ENCODE measurements at places on chromosomes 7 and 10.

DNA sequence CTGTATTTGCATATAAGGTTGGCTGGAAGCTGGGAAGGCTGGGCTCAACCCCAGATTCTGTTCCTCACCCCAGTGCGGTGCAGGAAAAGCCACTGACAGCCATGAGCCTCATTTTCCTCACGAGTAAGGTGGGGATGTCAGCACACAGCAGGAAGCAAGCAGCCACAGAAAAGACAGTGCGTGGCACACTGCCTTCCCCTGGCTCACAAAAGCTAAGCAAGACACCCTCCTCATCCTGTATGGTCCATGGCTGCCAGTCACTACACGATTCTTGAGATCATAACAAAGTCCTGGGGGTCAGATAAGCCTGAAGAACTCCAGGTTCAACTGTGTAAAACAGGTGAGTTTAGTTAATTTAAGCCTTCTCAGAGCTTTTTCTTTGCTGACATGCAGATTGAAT lies 28.9 kb upstream of the DDC start:
- DNase-seq, result no peak

- no peak for DNase-seq
Observed at GRCh38 chr10:1293636-1294435, 237.7 kb downstream of the WDR37 start.

- DNase-seq, result no peak
Observed at GRCh38 chr7:32257621-32258020, 187.4 kb upstream of the PDE1C start.

DNA sequence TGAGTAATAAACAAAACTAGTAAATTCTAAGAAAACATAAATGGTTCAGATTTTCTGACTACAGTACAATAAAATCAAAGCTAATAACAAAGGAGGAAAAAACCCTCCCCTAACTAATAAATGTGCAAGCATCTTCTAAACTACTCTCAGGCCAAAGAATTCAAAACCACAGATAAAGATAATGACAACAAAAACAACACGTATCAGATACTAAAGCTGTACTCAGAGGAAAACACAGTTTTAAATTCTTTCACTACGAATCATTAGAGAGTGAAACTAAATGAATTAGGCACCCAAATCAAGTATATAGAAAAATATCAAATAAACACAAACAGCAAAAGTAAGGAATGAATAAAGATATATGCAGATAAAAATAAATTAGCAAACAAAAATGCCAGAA lies 200.9 kb downstream of the TEX36 start:
- DNase-seq, result no peak

- no peak for DNase-seq
Observed at GRCh38 chr7:56083150-56083785, 9.5 kb downstream of the PHKG1 start.

GRCh38 chr10:27558612-27559020 lies 54.5 kb downstream of the RAB18 start:
- no peak for DNase-seq

- no peak for DNase-seq
Observed at GRCh38 chr7:31023877-31024276, 28.2 kb upstream of the ADCYAP1R1 start.

DNA sequence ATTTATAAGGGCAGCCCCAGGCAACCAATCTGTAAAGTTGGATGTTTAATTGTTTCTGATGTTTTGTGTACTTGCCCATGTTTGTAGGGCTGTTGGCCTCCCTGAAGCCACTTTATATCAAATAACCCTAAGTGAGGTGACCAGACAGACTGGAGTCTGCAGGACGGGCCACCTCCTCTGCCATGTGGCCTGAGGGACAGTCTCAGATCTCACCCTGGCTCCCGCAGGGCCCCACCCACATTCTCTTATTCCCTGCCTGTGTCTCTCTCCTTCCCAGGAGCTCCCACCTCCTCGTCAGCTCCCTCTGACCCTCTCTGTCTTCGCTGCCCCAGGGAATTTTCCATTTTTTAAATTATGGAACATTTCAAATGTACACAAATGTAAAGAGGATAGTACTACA lies 9.5 kb upstream of the C10orf71 start:
- DNase-seq, result no peak

DNA sequence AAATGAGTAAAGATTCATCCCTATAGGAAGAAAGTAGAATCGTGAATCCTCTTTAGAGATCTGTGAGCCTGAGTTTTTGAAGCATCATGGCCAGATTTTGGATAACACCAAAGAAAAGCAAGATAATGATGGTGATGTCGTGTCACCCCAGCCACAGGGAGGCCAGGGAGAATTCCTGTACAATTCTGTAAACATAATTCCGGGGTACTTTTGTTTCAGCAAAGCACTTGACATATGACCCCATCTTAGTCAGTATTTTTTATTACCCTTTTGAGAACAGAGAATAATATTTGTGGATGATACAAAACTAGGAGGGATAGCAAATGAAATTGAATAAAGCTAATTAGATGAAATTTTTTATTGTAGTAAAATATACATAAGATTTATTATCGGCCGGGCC lies 33.8 kb downstream of the NACAD start:
- DNase-seq, result no peak

DNA sequence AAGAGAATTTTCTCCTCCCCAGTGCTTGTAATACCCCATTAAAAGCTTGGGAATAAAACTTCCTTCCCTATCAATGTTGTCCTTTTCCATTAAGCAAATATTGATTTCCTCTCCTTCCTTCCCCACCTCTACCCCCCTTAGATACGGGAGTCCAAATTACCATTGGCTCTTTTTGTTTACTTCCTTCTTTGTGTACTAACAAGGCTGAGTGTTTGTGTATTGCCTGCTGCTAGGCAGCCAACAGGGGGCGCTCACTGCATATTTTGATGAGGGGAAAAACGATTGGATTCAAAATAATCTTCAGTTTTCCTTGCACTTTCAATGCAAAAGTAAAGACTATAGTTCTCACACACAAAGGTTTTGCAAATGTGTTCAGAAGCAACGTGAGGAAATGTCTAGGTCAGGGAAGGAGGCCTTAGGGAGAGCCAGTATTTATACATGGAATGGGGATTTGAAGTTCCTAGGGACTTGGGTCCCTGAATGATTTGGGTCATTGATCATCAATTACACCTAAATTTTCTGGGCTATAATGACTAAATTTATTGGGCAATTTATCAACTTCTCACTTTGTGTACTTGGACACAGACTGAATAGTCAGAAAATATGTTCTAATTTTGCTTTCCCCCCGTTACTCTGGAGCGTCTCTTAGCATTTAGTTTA lies 23.6 kb upstream of the VPS41 start:
- no peak for DNase-seq

- no peak for DNase-seq
Observed at GRCh38 chr10:81838950-81839349, 36.0 kb upstream of the NRG3 start.

- peak; percentile 73 for DNase-seq
Observed at GRCh38 chr10:48656241-48656913, 28.3 kb upstream of the WDFY4 start.

DNA sequence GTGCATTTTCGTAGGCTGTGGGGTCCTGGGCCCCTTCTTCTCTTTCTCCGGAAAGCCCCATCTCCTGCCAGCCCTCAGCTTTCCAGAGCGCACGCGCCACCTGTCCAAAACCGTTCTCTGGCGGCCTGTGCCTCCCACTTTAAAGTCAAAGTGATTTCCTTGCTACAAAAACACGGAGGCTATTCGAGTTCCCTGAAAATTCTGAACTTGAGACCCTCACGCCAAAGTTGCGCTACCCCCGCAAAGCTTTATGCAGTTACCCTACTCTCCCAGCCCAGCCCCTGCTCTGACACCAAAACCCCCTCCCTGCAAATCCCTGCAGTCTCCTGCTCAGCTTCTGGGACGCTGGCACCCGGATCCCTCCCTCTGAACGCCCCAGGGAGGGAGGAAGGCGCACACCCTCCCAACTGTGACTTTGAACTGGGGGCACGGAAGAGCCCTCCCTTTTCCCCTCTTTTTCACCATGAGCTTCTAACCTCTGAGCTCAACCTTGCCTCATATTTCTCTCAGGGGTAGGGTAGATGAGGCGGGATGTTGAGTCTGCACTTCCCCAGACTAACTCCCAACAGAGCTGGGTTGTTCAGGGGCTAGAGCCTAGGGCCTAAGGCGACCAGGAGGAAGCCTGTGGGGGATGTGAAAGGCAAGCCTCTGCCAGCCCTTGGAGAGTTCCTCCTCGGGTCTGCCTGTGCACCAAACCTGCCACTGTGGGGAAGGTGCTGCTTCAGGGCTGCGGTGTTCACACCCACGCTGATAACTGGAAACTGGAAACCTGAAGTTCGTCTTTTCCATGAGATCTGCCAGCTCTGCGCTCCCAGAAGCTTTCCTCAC lies 2.7 kb upstream of the PAX4 start:
- no peak for DNase-seq

GRCh38 chr7:21071561-21072501 lies 285.1 kb upstream of the SP8 start:
- no peak for DNase-seq

DNA sequence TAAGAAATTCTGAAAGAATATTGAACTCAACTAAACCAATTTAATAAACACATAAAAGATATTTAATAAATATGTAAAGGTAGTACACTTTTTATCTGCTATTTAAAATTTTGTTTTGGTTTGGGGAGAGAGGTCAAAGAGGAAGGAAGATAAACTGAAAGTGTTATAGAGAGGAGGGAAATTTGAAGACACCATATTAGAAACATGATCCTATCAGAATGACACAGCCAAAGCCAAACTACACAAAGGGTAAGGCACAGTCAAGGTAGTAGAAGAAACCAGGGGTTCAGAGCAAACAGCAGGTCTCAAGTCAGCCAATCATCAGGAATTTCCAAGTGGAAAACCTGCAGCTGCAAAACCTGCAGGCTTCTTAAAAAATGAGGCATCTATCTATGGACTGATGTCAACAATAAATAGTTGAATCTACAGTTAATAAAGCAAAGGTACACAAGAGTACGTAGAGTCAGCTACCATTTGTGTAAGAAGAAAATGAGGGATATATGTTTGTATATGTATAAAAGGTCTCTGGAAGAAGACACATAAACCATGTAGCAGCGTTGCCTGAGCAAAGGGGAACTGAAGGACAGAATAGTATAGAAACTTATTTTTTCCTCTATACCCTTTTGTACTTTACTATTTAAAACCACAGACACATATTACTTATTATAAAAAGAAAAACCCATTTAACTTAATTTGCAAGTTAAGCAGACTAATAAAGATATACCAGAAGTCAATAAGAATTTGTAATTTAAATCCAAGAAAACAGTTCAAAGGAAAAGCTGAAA lies 10.0 kb downstream of the ZNF800 start:
- no peak for DNase-seq

GRCh38 chr10:103576862-103577261 lies 83.4 kb downstream of the NEURL1 start:
- no peak for DNase-seq

GRCh38 chr7:20596653-20597052 lies 18.8 kb upstream of the ABCB5 start:
- DNase-seq, result no peak

DNA sequence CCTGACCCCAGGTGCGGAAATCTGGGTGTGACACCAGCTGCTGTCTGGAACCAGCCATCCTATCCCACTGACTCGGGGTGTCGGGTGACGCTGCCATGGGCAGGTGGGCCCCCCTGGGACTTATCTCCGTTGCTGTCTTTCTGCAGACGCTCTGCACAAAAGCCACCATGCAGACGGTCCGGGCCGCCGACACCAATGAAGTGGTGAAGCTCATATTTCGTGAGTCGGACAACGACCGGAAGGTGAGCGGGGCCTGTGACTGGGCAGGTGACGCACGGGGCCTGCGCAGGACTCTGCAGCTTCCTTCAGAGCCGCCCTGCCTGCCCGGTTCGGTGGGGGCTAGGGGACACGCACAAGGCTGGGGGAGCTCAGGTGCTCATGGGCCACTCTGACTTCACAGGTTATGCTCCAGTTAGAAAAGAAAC lies 36.6 kb downstream of the NKX6-2 start:
- no peak for DNase-seq

DNA sequence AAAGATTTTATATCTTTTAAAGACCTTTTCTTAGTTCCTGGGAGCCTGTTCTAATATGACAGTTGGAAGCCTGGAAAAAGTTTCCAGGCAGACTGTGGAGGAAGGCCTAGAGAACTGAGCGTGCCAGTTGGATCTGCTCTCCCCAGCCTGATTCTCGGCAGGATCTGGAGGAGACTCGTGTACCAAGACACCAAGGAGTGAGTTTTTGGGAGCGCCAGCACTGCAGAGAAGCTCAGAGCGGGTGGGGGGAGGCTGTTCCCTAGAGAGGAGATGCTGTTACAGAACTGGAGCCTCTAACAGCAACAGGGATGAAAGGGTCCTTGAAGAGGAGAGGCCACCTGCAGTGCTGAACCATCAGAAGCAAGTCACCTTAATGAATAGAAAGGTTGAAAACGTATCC lies 52.9 kb downstream of the LYZL2 start:
- no peak for DNase-seq

DNA sequence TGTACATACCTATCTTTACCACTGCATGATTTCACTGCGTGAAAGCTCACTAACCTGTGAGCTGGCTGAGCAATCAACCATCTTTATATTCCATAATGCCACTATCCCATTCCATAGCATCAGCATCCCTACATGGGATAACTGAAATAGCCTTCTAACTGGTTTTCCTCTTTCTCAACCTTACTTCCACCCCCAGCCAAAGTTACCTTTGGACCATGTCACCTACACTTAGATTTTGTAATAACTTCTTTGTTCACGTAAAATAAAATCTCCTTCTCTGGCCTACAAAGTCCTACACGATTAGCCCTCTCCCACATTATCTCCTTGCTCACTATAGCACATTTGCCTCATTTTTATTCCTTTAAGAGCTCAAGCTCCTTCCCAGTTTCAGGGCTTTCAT lies 2.5 kb downstream of the PSMA2 start:
- no peak for DNase-seq

DNA sequence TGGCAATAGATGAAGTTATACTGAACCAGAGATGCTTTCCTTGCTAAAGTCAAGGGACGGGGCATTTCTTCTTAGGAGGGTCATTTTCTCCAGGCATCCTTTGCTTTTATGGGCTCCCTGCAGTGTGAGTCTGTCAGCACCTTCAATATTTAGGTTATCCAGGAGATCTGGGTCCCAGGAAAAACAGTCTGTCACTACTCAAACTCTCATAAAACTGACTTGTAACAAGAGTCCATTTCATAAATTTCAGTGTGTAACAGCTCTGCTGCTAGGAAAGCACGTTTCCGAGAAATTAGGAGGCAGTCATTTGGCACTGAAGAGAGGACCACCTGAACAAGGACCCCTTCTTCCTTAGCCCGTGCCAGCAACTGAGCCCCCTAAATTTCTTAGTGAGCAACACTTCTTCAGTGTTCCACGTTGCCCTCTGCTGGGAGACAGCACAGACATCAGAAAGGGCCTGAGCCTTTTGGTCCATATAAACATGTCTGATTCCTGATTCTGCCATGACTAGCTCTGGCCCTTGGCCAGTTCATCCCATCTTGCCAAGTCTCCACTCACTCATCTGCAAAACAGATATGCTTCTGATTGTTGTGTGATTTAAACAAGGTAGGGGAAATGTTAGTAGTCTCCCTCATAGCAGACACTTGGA lies 7.2 kb downstream of the GCC1 start:
- no peak for DNase-seq

- DNase-seq, result no peak
Observed at GRCh38 chr10:108850138-108850854, 1073.0 kb downstream of the XPNPEP1 start.

GRCh38 chr7:137757146-137757925 lies 89.4 kb downstream of the DGKI start:
- DNase-seq, result no peak

Measured in stimulated activated CD4-positive, alpha-beta T cell treated with anti-CD3 and anti-CD28 coated beads, Interleukin-1b, Interleukin-23, amount 100 ng/mL, for 1 hour (primary cell).